ENCODE measurements at places on chromosomes 2 and 18.
A peak's percentile ranks its signal among the peaks of the same experiment; 100 is the strongest.

- DNase-seq, result no peak
Observed at GRCh38 chr18:42364766-42365165, 409.7 kb downstream of the PIK3C3 start.

- DNase-seq, result no peak
Observed at GRCh38 chr2:64789466-64790320, 136.0 kb upstream of the SERTAD2 start.

DNA sequence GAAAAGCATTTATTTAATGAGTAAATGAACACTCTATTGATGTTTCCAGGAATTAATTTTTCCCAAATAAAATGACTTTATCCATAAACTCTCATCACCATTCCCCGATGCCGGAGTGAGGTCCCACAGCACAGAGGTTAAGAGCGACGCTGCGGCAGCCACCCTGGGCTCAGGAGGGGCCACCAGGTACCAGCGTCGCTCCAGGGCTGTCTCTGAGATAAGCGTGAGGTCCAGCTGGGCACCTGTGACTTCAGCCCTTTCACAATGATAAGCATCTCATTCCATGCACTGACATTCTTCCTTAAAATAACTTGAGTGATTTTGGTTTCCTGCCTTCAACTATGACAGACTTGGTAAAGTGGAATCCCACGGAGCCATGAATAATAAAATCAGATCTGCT, 182.1 kb downstream of the TWIST2 start:
- DNase-seq, result no peak

DNA sequence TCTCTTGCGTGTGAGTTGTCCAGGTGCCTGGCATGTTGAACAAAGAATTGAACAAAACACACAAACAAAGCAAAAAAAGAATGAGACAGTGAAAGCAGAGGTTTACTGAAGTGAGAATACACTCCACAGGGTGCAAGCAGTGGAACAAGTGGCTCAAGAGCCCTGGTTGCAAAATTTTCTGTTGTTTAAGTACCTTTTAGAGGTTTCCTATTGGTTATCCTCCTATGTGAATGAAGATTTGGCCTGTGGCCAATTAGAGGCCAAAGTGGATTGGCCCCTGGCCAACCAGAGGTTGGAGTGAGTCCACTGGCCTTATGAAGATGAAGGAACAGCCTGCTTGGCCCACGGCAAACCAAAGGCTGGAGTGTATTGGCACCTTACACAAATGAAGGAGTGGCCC, 1188.5 kb upstream of the NRXN1 start:
- no peak for DNase-seq

DNA sequence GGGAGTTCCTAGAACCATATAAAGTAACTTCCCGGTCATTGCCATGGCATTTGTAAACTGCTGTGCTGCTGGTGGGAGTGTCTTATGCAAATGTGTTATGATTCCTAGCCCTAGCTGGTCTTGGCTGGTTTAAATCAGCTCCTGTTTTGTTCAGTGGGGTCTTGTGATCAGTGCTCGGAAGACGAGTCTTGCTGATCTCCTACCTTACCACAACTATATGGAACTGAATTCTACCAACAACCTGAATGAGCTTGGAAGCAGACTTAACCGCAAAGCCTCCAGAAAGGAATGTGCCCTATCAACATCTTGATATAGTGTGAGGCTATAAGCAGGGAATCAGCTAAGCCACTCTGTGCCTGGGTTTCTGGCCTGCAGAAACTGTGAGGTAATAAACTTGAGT, 33.5 kb downstream of the POLE4 start:
- no peak for DNase-seq

DNA sequence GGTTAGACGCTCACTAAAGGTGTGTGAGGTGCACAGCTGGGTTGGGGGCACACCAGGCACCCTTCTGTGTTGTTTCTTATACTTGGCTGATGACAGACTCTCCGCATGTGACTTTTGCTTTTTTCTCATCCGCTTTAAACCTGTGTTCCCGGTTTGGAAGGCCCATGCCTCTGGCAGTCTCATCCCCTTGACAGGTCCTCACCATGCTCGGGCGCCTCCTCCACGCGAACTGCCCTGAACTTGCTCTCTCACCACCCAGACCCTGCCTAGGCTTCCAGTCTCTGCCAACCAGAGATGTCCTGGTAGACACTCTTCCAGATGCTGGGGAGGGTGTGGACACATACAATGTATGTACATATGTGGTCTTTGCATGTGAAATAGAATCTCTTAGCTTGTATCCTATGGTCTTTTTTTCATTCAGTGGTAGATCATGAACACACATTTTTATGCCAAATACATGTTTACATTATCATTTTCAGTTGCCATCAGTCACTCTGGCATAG, 79.8 kb downstream of the LIMS1 start:
- no peak for DNase-seq

DNA sequence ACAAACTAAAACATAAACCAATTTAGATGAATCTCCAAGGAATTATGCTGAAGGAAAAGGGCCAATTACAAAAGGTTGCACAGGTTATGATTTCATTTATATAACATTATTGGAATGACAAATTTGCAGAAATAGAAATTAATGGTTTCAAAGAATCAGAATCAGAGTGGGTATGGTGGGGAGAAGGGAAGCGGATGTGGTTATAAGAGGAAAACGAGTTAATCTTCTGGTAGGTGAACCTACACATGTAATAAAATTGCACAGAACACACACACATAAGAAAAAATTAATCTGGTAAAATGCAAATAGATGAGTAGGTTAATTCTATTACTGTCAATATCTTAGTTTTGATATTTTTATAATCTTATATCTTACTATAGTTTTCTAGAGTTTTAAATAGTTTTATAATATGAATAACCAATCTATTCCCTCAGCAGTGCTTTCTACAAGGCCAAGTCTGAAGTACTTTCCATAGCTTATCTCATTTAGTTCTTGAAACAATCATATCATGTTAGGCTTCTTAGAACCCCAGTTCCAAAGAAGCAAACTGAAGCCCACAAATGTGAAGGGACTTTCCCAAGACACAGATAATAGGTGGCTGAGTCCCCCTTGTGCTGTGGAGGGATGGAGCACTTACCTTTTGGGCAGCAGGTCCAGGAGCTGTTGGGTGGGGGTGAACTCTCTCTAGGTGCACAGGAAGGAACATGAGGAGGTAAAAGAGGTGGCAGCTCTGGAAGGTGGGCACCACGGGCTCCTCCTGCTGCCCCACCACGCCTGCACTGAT, 31.5 kb downstream of the ZNF519 start:
- no peak for DNase-seq

DNA sequence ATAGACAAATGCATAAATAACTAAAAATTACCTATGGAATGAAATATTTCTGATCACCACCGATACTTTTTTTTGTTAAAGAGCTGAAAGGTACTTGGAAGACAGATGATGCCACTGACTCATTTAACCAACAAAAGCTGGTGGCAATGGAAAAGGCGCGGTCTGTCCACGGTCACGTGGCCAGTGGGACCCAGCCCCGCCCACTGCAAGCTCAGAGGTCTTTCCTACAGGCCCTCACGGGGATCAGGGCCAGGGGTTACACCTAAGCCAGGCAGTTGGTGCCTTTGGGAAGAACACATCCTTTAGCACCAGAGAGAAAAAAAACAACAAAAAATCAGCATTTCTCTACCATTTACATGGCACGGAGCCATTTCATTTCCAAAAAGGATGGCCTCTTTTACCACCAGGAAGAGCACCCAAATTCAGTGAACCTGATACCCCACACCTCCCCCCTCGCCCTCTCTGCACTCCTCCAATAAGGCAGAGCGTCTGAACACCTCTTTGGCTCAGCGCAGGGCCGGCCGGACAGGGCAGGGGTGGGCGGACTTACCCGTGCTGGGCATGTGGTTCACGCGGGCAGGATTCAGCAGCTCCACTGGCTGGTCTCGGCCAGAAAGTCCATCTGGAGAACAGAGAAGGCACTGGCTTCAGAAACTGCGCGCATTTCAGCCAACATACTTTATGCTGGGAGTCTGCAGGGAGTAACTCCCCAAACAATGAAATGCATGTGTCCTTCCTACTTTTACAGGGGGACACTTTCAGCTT, 164.6 kb downstream of the HDAC4 start:
- no peak for DNase-seq

DNA sequence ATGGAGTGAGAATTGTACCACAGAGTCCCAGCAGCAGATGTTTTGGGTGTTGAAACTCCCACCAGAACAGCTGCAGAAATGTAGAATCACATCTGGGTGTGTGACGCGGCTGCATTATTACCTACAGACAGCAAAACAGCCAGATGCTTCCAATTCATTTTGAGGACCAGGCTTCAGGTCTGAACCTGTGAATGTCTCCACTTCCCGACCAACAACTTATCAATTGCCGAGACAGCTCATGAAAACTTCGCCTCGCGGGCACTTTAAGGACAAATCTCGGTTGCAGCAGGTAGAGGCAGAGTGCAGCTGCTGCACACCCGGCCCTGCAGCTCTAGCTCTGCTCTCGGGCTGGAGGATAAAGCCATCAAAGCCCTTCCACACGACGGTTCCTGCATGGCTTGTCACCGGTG, 202.0 kb downstream of the HRH4 start:
- DNase-seq, result no peak

DNA sequence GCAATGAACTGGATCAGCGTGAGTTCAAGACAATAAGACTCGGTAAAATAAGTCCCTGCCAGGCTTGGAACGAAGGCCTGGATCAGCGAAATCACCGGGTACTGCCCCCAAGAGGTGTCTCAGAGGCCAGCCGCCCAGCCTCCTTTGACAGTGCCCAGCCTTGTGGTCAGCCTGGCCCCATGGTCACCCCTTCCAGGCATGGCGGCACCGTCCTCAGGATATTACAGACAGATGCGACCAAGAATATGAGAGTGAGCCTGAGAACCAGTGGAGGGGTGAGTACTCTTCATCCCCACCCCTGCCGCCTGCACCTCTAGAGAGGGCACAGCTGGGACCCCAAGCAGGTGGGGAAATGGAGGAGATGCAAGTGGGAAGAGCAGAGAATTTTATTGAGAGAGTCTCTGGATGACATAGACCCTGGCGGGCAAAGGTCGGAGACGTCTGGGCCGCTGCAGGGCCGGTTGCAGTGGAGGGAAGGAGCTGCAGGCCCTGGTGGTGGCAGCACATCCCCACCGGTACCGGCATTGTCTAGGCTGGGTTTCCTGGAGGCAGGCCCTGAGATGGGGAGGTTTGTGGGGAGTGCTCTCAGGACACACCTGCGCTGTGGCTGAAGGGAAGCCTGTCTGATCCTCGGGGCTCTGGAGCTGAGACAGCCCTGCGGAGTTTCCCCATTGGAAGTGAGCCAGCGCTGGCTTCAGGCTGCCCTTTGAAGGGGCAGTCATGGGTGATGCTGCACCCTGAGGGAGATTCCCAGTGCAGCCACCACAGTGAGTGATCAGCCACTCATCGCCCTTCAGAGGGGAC, 190.0 kb downstream of the SEPTIN10 start:
- no peak for DNase-seq

- no peak for DNase-seq
Observed at GRCh38 chr2:20678086-20678395, 11.1 kb downstream of the GDF7 start.

DNA sequence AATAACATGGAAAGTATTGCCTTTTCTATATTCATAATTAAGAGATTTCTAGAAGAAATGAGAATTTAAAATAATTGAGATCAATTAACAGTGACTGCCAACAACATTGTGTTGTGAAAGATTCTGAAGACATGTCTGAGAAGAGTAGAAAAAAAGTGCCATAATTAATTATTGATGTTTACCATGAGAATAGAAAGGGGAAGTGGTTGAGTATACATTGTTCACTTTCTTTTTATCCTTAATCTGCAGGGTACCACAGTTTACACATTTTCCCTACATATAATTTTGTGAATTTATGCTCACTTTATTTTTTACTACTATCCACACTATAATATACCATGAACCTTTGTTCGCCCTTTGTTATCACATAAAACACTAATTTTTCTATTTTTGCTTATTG, 47.1 kb upstream of the UBE2E3 start:
- DNase-seq, result no peak

GRCh38 chr18:7317804-7318231, 86.9 kb downstream of the LRRC30 start:
- DNase-seq, result no peak

DNA sequence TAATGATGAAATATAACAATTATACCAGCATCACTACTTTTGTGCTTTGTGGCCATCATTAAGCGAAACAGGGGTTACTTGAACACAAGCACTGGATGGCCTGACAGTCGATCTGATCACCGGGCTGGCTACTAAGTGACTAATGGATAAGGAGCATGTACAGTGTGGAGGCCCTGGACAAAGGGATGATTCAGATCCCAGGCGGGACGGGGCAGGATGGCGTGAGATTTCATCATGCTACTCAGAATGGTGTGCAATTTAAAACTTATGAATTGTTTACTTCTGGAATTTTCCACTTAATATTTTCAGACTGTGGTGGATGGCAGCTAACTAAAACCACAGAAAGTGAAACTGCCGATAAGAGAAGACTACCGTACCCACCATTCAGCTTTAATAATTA, 7.0 kb upstream of the CLIP4 start:
- peak; percentile 31 for DNase-seq

DNA sequence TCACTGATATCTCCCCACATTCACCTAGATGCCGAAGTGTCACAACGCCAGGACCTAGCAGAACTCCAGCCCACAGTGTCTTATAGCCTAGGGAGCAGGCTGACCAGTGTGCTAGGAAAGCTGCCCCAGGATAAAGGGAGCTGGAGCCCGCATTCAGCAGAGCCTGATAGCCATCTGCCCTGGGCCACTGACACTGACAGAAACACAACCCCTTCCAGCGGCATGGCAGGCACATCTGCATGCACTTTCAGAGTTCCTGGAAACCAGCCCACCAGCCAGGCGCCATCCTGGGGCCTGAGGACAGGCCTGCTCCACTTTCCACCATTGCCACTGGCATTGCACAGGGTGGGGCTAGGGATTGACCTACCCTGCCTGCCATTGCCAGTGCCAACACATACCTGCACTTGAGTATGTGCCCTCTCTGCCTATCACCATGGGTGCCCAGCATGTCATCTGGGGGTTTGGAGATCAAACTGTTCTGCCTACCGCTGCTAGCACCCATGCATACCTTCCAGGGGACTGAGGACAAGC, 290.1 kb upstream of the KLHL14 start:
- no peak for DNase-seq

DNA sequence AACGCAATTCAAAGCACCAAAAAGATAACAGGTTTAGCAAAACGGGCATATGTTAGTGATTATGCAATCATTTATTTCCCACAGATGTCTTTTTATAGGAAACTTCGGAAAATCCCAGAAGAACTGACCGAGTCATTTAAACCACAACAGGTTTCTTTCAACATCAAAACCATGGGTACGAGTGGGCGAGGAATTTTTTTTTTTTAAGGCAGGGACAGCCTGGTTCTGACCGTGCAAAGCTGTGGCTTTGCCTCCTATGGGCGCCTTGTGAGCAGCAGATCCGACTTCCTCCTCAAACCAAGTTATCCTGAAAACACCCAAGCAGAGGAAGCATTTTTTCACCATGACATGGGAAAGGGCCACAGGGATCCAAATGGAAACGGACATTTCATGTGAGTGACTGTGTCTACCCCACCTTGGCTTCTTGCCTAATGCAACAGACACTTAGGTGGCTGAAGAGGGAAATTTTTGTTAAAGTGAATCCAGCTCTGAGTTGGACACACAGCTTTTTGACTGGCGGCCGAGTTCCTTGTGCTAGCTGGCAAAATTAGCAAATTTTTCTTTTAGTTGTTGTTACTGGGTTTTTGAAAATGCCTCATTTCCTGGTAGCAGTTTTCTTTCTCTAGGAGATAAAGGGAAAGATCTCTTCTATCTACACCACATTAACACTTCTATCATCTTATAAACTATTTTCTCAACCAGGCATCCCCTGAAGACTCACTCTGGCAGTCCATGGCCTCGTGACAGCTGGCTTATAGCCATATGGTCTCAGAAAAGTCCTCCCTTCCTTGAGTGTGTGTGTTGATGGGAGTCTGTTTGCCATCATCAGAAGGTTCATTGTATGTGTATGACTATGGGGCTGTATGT, 487.4 kb upstream of the ZEB2 start:
- DNase-seq, result peak; percentile 71
